ENCODE measurements at places on chromosomes 2 and 18.

- DNase-seq: no peak
These were observed 463.3 kb downstream of the STK39 start for GRCh38 chr2:167784084-167784425.

DNA sequence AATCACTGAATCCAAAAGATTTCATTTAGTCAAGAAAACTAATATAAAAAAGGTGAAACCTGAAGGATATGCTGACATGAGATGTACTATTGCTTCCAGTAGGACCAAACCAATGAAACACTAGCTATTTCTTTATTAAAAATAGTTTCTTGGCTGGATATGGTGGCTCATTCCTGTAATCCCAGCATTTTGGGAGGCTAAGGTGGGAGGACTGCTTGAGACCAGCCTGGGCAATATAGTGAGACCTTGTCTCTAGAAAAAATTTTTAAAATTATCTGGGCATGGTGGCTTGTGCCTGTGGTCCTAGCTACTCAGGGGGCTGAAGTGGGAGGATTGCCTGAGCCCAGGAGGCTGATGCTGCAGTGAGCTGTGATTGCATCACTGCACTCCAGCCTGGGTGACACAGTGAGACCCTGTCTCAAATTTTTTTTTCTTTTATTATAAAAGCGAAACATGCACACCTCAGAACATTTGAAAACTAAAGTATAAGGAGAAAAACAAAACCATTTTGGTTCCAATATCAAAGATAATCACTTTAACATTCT, 266.2 kb downstream of the TGIF1 start:
- DNase-seq: no peak

DNA sequence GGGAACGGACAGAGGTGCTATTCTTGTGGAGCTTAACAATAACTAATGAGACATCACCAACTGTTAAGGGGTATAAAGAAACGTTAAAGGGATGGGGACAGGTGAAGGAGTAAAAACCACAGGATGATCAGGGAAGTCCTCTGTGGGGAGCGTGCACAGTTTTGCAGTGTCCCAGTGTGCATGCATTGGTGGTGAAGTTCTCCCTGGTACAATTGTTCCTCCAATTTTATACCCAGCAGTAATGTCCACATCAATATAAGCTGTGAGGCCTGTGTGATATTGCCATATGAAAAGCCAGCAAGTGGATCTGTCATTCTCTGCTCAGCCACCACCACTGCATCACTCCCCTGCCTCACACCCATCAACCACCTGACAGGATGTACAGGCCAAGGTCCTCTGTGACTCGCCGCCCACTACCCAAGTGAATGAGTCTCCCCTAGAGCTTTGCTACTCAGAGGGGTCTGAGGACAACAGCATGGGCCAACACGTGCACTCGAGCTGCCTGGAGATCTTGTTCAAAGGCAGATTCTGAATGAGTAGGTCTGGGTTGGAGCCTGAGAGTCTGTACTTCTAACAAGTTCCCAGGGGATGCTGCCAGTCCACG, 4.6 kb downstream of the MLPH start:
- DNase-seq: no peak

GRCh38 chr18:57207124-57207916, 60.4 kb downstream of the BOD1L2 start:
- no peak for DNase-seq

GRCh38 chr18:70036771-70037347, 89.2 kb upstream of the CD226 start:
- peak; percentile 26 for DNase-seq

DNA sequence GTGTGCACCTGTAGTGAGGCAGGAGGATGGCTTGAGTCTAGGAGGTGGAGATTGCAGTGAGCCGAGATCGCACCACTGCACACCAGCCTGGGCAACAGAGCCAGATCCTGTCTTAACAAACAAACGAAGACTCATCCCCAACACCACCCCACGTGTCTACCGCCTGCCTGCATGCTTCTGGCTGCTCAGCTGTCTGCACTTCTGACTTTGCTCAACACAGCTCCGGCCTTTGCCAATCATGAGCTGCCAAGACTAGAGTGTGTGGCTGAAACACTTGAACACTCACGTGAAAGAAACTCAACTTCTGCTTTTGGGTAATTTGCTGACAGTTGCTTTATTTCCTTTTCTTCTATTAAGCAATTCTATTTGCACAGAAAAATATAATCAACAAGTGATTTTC, 32.1 kb upstream of the SP3 start:
- DNase-seq: peak; percentile 39

- no peak for DNase-seq
These were observed 222.1 kb downstream of the ANKRD30B start for GRCh38 chr18:14970027-14970426.

- no peak for DNase-seq
These were observed 143.0 kb upstream of the SLC1A4 start for GRCh38 chr2:64846177-64846576.

DNA sequence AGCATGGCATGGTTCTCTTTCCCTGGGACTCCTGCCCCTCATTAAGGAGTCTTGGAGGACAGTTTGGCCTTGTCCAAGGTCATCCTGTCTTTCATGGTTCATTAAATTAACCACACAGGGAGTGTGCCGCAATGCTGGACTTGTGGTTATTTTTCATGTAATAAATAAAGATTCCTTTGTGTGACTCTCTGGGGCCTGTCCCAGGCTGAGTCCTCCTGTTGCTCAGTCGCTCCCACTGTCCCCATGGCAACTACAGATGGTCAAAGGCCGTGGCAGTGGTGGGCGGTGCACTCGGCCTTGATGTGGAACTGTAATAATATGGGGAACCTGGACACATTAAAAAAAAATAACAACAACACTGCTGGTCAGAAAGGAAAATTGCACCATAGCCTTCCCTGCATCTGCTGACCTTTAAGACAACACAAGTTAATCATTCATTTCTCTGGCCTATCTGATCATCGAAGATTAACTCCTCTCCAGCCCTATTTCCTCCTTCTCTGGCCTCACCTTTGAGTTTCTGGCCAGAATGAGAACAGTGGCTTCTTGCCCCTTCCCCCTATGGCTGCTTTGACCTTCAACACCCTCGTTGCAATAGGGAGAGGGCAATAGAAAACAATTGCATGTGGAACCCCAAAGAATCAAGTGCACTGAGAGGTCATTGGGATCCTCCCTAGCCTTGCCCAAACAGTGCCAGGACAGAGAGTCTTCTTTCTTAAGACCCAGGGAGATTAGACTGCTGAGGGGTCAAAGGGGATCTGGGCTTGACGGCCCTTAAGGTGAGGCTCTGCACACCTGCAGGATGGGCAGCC, 44.7 kb downstream of the PSD4 start:
- DNase-seq: no peak

DNA sequence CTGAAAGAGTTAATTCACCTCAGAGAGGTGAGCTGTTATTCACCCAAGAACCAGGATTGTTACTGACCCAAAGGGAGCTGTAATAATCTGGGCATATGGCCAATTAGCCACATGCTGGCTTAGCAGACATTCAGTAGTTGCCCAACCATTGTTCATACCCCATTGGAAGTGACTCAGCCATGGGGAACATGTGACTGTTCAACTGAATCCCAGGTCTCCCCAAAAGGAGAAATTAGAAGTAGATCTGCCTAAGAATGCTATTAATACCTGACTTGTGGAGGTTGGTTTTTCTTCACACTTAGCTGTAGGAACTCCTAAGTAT, 272.6 kb upstream of the UBE2E3 start:
- DNase-seq: no peak

DNA sequence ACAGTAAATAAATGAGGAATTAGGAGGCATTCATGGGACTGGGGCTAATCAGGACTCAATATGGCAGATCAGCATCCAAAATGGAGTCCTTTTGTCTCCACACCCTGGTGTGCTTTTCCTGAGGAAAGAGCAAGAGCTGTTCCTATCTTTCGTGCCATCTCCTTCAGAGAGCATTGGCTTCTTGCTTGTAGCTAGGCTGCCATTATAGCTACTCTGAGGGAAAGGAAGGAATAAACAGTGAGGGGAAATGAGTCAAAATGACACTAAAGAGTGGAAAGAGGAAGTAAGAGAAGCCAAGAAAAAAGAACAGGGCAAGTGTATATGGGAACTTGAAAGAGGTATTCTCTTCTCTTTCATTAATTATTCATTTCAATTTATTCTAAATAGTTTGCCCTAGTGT, 8.4 kb upstream of the NMI start:
- DNase-seq: peak; percentile 49

GRCh38 chr2:105754011-105754410, 9.3 kb downstream of the NCK2 start:
- DNase-seq: no peak

DNA sequence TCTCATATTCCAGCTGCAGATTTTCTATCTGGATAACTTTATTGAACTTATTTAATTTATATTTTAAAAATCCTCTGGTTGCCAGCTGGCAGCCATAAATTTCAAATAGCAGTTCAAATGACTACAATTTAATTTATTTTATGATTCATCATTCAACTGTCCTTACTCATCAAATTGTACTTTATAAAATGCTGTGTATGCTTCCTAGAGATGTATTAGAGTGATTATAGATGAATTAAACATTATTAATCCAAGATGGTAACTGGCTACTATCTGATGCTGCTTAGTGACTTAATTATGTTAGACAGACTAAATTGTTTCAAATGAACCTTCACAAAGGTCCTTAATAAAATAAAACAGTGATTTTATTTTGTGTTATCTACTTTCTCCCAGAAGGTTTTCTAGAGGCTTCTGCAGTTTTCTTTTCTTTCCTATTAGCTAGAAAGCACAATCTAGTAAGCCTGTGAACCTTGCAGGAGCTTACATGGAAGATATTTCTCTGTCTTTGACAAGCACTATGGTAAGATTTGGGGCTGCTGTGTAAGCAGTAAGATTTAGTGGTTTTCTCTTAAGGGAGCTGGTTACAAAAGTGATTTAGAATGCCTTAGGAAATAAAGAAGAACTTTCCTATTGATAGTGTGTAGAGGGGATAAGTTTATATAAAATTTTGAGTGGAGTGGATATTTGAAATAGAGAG, 322.3 kb downstream of the FSIP2 start:
- no peak for DNase-seq

GRCh38 chr2:167706800-167707199, 540.6 kb downstream of the STK39 start:
- no peak for DNase-seq

DNA sequence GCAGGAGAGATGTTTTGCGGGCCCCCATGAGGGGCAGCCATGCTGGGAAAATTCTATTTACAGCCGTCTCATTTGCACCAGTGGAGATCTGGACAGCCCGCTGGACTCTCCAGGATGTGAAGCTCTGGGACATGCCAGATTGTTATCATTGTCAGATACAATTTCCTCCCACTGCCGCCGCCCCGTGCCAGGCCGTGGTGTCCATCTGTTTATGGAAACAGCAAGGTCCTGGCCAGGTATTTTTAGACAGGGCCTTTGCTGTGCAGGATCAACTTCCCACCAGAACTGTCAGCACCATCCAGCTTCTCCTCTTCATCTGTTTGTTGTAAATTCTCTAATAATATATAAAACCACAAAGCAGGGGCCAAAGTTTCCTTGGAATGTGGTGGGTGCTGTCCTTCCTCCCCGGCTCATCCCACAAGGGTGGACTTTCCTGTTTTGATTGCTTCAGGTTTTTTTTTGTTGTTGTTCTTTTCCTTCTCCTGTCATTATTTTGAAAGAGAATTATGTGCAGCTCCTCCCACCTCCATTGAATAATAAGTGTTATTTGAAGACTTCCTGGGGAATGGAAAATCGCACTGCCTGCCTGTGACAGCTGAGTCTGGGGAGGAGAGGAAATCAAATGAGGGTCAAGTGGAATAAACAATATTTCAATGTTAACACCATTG, 398.1 kb downstream of the TNS1 start:
- DNase-seq: no peak

DNA sequence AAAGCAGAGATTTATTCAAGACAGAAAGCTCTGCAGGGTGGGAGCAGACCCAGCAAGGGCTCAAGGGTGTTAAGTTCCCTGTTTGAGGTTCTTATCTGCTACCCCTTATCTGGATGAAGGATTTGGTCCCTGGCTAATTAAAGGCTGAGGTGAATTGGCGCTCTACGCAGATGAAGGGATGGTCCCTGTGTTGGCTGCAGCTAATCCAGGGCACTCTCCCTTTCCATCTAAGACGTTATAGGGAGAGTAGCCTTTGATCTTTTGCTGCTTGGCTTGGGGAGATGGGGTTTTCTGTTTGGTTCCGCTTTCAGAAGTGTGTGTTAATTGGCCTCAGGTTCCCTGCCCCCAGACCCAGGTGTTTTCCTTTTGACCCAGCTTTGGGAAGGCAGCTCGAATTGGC, 17.0 kb downstream of the FAM228A start:
- no peak for DNase-seq

DNA sequence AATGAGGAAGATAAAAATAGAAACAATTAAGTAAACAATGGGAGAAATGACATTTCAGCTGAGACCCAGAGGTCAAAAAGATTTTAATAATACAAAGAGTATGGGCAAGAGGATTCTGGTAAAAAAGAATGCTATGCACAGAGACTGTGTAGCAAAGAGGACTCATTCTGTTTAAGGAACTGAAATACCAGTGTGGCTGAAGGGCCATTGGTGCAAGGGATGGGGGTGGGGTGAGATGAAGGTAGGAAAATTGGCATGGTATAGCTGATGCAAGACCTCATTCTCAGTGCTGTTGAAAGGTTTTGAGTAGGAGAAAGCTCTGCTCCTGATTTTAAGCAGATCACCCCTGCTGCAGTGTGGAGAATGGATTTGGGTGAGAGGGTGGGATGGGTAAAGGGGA, 10.8 kb downstream of the GALNT1 start:
- no peak for DNase-seq

DNA sequence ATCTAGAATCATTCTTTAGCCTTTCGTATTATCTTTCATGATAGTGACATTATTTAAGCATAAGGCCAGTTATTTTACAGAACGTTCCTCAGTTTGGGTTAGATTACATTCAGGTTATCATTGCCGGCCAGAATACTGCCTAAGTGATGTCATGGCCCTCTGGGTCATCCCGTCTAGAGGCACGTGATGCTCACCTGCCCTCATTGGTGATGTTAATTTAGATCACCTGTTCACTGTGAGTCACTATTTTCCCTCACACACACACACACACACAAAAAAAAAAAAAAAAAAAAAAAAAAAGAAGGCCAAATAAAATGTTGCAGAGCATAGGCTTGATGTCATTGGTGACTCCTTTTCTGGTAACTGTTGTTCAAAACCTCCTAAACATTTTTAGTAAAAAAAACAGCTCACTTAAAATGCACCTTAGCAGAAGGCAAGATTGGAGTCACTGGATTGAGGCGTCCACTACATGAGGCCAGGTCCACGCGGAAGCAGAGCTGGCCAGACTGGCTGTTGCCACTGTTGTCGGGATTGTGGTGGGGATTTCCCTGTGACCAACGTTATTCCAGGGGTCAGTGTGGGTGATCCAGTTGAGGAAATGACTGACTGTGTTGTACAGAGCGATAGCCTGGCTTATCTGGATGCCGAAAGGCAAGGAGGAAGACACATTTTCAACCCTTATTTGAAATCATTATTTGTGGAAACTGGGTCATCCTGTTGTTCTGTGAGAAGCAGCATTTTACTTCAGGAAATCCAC, 52.1 kb upstream of the CNGA3 start:
- DNase-seq: no peak

- no peak for DNase-seq
These were observed 3.7 kb upstream of the CRYBA2 start for GRCh38 chr2:218996937-218997336.

GRCh38 chr2:22329211-22330154, 1055.5 kb upstream of the KLHL29 start:
- no peak for DNase-seq

All from GM12891 (cell line).